ENCODE measurements at places on chromosomes 3 and 15.

DNA sequence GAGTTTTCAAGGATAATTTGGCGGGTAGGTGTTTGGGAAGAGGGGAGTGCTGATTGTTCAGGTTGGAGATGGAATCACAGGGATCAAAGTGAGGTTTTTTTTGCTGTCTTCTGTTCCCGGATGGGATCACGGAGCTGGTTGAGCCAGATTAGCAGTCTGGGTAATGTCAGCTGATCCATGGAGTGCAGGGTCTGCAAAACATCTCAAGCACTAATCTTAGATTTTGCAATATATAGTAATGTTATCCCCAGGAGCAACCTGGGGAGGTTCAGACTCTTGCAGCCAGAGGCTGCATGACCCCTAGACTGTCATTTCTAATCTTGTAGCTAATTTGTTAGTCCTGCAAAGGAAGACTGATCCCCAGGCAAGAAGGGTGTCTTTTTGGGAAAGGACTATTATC lies 354.1 kb upstream of the SGO1 start:
- no peak for DNase-seq

DNA sequence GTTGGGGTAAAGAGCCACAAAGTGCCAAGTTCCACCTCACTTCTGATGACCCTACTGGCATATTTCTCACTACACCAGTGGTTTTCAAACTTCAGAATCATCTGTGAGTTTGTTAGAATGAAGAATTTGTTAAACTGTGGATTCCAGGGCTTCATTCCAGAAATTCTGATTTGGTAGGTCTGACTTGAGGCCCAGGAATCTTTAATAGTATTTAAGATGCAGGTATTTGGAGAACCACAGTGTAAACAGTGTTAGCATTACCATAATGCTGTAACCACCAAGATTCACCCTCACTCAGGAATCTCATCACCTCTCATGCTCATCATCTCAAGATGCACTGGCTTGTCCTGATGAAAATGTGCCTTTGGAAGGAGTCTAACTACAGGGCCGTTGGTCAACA lies 6.0 kb downstream of the KCNMB3 start:
- DNase-seq = no peak

- DNase-seq = no peak
Observed at GRCh38 chr3:190517687-190518086, 3.8 kb downstream of the IL1RAP start.

GRCh38 chr3:25038922-25039321 lies 389.1 kb upstream of the RARB start:
- no peak for DNase-seq

- DNase-seq = no peak
Observed at GRCh38 chr3:15520185-15520584, 1.3 kb downstream of the COLQ start.

DNA sequence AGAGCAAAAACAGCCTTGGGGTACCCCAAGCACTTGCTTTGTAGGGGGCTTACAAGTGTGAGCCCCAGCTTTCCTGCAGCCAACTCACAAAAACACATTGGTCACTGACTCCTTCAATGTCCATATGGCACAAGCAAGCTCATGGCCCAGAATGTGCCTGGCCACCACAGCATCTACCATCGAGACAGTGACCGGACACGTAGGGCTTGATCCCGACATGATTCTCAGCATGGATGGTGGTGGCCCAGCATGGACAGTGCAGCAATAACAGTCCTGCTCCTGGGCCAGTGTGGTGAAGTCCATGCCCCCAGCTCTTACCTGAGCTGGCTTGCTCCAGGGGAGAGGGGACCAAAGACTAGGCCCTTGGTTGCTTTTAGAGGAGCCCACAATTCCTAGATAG lies 6.0 kb downstream of the UNC45A start:
- no peak for DNase-seq

GRCh38 chr3:89155811-89156210 lies 48.4 kb downstream of the EPHA3 start:
- DNase-seq = no peak

DNA sequence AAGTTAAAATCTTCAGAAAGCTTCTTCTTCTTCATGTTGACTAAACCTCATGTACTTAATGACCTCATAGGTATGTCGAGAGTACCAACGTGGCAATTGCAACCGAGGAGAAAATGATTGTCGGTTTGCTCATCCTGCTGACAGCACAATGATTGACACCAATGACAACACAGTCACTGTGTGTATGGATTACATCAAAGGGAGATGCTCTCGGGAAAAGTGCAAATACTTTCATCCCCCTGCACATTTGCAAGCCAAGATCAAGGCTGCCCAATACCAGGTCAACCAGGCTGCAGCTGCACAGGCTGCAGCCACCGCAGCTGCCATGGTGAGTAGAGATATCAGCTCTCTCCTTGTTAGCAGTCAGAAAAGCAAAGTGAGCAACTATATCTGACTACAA lies 176.5 kb downstream of the MBNL1 start:
- no peak for DNase-seq

GRCh38 chr15:68589053-68589452 lies 10.3 kb downstream of the CORO2B start:
- DNase-seq = no peak

DNA sequence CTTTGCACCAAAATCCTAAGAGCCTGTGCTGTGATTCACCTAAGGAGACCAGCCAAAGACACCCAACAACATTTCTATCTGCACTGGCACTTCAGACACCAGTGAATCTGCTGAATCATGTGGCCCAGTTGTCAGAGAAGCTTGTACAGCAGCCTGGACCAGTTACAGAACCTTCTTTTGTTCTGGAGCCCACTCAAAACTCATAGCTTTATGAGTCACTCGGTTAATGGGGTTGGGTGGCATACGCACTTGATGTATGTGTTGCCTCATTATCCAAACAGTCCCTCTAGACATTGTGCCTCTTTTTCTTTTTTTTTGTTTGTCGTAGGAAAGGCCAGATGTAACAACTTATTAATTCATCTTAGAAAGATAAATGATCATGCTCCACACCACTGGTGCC lies 25.6 kb upstream of the GOLGA6L2 start:
- no peak for DNase-seq

DNA sequence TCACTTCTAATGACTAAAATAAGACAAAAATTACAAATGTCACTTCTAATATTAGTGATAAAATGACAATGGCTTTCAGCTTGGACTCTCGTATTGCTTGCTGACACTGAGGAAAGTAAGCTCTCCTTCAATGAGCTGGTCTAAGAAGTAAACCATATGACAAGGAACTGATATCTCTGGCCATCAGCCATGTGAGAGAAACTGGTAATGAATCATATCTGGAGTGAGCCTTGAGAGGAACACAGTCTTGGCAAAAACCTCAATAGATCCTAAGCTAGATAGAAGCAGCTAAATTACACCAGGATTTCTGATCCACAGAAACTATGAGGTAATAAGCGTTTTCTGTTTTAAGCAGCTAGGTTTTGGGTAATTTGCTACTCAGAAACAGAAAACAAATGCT lies 1575.1 kb downstream of the OTOL1 start:
- no peak for DNase-seq
